ENCODE measurements at places on chromosomes 2 and 18. TPM values are rescaled to one million over a fixed set of nuclear protein-coding genes. Genes with fewer than 3 reads are reported as not detected.

- no peak for DNase-seq
Observed at GRCh38 chr2:33230195-33230594, 246.3 kb upstream of the RASGRP3 start.

Gene SPDYA
- 0.79 TPM for total RNA-seq

- DNase-seq: no peak
Observed at GRCh38 chr2:151437630-151438029, 27.9 kb downstream of the RIF1 start.

GRCh38 chr2:46716927-46717326 is 198.7 kb downstream of the MCFD2 start:
- DNase-seq: no peak

DNA sequence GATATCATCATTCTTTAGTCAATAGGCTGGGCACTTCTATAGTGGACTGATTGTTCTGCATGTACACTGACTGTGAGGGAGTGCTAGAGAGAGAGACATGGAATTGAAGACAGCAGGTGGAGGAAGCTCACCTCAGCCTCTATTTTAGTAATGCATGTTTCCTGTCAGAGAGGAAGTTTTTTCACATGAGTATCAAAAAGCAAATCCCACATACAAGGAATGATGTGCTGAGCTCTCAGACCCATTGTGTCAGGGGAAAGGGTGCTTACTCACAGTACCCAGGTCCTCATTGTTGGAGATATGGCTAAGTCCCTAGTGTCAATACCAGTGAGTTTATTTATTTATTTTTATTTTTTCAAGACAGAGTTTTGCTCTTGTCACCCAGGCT is 9.9 kb upstream of the CDK15 start:
- DNase-seq: no peak

DNA sequence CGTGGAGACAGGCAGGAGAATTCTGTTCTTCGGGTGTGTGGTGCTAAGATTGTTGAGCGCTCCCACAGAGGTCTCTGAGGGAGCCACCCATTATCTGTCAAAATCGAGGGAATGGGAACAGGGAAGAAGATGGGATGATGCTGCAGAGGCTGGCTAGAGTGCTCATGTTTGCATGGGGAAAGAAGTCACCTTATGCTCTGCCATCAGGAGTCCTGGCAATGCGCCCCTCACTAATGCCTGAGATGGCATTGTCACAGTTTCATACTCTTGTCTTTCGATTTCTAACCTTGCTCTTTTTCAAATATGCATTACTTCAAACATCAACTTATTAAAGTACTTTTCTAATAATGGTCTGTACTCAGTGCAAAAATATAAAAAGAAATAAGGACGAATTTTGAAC is 463.3 kb upstream of the CELF4 start:
- DNase-seq: no peak

Gene ANKRD62
- total RNA-seq: not detected

DNA sequence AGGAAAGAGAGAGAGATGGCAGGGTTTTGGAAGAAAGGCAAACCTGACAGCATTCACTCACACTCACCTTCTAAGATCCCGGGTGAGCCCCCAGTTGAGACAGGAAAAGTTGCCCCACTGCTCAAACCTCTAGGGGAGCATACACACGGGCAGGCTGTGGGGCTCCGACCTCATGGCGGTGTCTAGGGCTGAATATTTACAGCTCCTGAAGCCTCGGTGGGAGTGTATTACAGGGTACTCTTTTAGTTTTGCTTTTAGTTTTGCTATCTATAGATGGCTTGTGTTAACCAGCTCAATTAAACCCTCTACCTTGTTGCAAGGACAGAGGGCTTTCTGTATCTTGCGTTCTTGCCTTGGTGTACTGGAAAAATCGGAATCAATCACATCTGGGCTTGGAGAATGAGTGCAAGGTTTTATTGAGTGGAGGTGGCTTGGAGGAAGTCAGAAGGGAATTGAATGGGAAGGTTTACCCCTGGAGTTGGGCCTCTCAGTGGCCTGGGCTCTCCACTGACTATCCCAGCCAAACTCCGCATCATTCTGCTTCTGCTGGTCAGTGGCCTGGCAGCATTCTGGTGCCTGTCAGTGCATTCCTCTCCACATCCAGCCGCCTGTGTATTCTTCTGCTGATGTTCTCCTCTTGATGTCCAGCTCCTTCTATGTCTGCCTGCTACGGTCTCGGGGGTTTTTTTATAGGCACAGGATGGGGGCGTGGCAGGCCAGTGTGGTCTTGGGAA is 10.1 kb upstream of the IFIH1 start:
- no peak for DNase-seq

DNA sequence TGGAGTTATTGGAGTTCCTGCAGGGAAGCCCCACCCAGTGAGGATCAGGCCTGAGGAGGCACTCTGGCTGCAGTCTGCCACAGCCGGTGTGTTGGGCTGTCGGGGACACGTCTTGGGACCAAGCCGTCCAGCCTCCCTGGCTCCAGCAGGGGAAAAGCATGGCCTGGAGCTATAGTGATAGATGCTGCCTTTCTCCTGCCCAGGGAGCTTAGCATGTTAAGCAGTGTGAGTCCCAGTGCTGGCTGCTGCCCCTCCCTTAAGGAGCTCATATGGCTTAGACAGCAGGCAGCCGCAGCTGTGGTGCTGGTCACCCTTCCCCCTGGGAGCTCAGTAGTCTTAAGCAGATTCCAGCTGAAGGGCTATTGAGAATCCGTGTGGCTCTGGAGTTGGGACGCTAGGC is 78.9 kb downstream of the CERS6 start:
- no peak for DNase-seq

DNA sequence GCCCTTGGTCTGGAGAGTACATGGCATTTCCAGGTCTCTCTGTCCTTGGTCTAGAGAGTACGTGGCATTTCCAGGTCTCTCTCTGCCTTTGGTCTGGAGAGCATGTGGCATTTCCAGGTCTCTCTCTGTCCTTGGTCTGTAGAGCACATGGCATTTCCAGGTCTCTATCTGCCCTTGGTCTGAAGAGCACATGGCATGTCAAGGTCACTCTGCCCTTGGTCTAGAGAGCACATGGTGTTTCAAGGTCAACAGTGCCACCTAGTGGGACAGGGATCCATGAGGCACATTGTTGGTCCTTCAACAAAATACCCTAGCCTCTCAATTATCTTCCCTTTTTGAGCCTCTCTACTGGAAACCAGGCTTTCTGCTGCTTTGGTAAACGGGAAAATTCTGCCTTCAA is 250.2 kb downstream of the OTX1 start:
- no peak for DNase-seq

- DNase-seq: peak; percentile 24
Observed at GRCh38 chr2:229586746-229587705, 127.3 kb downstream of the DNER start.

DNA sequence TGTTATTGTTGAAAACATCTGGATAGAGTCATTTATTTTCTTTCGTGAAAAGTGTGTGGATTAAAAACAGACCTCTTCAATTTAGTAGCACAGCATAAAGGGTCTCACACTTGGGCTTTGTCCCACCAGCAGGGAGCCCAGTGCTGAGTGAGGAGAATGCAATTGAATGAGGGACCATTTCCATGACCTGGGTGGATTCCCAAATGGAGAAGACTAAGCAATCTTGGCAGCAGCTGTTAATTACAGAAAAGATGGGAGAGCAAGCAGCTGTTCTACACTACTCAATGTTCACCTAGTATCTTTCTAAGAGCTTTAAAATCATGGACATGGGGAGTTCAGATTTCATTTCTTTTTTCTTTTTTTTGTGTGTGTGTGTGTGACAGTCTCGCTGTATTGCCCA is 121.8 kb upstream of the FN1 start:
- no peak for DNase-seq

DNA sequence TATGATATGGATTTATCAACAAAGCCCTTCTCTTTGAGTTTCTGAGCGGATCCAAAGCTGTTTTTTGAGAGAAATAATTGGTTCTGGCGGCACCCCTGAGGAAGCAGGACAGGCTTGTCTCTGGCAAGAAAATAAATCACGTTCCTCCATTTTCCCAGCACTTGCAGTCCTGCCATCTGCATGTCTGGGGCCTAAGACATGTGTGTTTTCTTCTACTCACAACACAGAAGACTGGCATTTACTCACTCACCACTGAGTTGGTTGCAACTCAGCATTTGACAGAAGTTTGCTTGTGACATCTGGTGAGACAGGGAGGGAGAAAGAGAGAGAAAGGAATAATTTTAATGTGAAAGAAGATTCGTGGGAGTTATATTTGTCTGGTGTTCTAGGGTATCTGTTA is 37.0 kb upstream of the YES1 start:
- DNase-seq: no peak

Gene IL18R1
- total RNA-seq: 3.7 TPM

- DNase-seq: no peak
Observed at GRCh38 chr2:178250429-178250828, 56.1 kb downstream of the OSBPL6 start.

Gene PRKAG3
- total RNA-seq: not detected

- DNase-seq: no peak
Observed at GRCh38 chr2:196242131-196242620, 70.8 kb upstream of the STK17B start.

Gene CFC1
- total RNA-seq: not detected

Gene SPP2
- total RNA-seq: not detected

DNA sequence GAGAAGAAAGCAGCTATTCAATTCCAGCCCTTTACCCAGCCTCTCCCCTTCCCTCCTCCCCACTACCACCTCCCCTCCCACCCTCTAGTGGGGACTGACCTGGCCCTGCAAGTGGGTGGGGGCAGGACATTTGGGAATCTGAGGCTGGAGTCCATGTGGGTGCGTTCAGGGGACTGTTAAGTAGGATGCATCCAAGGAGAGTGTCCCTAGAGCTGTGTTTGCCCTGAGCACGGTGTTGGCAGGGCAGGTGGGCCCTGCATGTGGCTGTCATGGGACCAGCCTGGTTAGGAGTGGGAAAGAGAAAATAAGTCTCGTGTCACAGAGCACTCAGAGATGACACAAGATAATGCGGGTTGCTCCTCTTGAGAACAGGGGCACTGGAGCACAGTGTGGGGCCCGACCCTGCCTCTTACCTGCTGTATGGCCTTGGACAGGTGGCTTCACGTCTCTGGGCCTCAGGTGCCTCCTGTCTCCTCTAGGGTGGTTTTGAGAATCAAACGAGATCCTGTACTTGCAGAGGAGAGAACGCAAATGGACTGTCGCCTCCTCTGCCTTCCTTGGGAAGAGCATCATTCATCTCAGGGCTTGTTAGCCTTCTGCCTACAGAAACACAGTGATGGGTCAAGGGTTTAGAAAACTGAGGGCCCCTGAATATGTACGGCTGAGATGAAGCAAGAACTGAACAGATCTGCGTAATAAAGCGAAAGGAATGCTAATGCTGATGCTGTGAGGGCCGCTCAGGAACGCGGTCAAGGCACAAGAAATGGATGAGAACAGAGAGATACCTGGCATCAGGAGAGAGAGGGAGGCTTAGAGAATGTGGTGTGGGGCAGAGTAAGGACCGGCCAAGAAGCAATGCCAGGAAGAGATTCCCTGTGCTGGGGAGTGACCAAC is 187.7 kb upstream of the HAAO start:
- no peak for DNase-seq

Gene MARCO
- total RNA-seq: not detected

- no peak for DNase-seq
Observed at GRCh38 chr2:43116988-43117387, 109.4 kb downstream of the ZFP36L2 start.

DNA sequence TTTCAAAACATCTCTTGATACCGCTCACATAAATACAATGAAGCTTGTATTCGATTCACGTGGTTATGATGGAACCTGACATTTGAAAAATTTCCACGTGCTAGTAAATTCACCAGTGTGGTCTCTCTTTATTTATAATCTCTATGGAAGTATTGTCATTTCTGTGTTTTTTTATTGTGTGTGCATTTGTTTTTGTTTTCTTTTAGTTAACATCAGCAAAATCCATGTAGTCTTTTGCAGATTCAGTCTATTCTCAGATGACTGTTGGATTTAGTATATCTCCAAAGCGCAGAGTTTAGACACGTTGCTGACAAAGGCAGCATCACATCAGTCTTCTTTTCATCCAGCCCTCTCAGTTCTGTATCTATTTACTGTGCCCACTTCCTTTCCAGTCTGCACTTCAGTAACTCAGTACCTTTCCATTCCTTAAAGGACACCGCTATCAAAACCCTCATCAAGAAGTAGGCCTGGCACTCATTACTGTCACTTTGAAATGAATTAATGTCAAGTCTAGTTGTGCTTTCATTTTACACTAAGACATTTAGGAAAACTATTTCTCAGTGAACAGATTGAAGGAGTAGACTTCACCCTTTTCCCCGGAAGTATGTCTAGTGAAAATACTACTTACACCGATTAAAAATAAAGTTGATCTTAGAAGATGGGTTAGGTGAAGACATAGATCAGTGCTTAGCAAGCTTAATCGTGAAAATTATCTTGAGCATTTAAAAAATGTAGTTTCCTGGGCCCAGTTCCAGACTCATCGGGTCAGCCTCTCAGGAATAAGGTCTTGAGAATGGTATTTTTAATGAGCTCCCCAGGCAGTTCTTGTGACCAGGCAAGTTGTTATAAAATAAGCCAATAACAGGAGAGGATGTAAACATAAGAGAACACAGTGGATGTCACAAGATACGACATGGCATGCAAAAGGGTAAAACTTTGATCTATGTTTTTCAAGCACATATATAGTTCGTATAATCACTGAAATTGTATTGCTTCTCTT is 506.8 kb upstream of the ZEB2 start:
- DNase-seq: no peak

DNA sequence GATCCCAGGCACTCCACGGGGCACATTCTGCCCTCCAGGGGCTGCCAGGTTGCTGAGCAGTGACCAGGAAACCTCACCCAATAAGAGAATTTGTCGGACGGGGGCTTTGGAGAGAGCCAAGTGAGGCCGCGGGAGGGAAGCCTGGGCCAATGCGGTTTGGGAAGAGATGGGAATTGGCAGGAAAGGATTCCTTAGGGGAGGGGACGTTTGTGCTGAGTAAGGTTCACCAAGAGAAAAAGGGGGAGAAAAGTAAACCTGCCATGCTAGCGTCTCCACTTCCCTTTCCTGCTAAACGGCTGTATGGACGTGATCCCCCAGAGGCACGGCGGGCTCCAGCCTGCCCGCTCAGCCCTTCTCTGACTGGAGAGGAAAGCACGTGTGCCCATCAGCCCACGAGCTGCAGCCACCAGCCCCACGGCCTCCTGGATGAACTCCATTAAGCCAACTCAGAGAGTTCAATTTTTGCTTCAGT is 194.4 kb upstream of the ID2 start:
- DNase-seq: no peak

DNA sequence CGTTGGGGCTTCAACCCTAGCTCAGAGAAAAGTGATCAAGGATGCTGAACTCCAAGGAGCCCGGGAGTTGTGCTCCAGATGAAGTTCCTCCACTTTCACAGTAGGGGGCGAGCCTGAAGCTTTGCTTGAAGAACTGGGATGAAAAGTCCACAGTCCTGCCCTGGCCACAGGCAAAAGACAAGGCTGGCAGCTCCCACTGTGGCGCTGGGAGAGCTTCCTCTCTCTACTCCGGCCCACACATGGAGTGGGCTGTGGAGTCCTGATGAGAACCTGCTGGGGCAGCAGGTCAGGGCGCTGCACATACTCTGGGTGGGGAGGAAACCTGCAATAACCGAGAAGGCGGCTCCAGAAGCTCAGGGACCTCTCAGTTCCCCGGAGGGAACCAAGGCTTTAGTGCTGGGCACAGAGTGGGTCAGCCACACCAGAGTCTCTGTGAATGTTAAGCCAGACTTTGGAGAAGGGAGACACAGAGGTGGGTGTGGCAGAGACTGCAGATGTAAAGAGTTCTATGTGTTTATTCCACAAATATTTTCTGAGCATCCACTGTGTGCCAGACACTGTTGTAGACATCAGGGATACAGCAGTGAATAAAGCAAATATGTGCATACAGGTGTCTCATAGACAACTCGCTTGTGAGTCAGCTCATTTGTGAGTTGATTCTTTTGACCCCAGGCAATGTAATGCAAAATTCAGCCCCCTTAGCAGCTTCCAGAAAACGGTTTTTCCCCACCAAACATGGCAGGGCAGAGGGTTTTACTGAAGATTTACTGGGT is 48.0 kb upstream of the MRPL33 start:
- no peak for DNase-seq

Gene RNF152
- total RNA-seq: 76.5 TPM
